ENCODE measurements at places on chromosomes 1 and 21.
A peak's percentile ranks its signal among the peaks of the same experiment; 100 is the strongest.

DNA sequence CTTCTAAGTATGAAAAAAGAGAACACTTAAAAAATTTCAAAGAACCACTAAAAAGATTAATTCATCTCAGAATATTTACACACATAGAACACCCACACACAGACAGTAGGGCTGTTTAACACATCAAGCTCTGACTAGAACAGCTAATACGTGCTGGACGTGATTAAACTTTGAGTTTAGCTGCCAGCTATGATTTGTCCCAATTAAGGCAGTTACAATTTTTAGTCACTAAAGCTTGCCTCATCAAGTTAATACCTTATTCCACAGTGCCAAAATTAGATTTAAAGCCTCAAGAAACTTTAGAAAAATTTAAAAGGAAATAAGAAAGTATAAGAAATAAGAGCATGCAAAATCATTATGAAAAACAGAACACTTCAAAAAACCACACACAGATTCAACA, 18.9 kb downstream of the SLC16A1 start:
- no peak for DNase-seq

- no peak for DNase-seq
Observed at GRCh38 chr1:209202830-209203532, 380.5 kb upstream of the CAMK1G start.

GRCh38 chr21:41932576-41933312, 21.1 kb downstream of the C2CD2 start:
- no peak for DNase-seq

- no peak for DNase-seq
Observed at GRCh38 chr1:14082331-14082730, 382.3 kb downstream of the PRDM2 start.

GRCh38 chr1:116824631-116825206, 70.5 kb downstream of the CD2 start:
- DNase-seq, result no peak

DNA sequence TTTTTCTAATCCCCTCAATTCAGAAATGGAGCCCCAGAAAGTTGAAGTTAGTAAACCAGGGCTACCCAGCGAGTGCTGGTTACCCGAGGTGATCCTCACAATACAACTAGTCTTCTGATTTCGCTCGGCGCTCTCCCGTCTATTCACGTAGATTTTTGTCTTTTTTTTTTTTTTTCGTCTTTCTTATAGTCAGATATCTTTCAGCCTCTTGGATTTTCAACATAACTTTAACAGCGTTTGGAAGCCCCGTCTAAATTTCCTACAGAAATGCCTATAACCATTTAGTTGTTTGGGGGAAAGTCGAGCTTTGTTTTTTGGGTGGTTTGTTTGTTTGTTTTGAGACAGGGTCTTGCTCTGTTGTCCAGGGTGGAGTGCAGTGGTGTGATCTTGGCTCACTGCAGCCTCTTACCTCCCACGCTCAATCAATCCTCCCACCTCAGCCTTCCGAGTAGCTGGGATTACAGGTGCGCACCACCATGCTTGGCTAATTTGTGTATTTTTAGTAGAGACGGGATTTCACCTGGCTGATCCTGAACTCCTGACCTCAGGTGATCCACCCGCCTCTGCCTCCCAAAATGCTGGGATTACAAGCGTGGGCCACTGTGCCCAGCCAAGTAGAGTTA, 818 bp upstream of the TMEM50B start:
- DNase-seq, result no peak

DNA sequence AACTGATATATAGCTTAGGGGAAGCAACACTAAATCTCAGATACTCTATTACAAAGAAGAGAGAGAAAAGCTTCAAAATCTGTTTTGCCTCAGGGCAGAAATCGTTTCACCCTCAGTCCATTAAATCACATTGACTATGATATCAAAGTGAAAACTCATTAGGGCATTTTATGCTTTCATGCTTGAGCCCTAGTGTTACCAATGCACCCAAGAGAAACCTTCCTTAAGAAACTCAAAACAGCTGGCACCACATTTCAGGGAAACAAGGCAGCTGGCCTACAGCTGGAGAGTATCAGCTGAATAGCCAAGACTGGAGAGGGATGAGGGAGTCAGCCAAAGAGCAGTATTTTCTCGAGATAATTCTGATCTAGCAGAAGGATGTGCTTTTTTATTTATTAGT, 14.9 kb downstream of the COLGALT2 start:
- DNase-seq, result no peak

DNA sequence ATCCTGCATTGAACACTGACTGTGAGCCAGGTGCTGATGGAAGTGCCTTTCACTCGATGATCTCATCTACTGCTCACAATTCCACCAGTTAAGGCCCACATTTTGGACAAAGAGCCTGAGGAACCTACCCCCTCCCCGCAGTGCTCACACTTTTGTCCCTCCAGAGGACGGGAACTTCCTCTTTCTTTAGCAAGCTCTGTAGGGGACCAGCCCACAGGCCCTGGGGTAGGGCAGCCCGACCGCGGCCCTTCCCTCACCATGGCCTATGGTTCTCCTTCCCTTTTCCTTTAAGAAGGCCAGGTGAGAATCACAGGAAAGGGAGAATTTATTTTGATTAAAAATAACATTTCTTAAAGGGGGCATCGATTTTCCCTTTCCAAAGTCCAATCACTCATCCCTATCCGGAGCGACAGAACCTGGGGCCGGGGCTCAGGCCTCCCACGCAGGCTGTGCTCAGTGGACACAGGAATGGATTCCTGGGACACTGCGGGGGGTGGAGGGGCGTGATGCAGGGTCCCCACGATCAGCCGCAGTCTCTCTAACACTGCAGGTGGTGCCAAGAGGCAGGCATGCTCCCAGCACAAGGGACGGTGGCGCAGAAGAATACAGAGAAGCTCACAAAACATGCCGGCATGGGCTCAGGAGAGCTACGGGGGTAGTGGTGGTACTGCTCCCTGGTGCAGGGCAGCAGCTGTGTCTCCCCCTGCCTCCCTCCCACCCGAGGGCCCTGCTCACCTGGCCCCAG, 8.9 kb upstream of the KCNE1 start:
- DNase-seq, result no peak

DNA sequence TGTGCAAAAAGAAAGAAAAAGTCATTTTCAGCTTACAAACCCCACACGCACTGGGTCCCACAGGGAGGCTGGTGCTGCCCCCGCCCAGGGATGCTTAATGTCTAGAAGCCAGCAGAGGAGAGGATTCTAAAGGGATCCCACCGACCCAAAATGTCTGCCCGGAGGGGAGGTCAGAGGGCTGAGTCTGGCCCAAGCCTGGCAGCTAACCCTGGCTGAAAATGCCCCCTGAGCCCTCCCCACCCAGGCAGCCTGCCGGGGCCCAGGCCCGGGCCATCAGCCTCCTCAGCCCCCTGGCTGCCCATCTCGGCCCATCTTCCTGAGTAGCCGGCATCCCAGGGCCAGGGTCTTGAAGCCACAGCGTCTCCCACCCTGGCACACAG, 33.5 kb downstream of the ACOT7 start:
- no peak for DNase-seq

GRCh38 chr1:2067981-2068380, 17.8 kb downstream of the PRKCZ start:
- DNase-seq, result no peak

DNA sequence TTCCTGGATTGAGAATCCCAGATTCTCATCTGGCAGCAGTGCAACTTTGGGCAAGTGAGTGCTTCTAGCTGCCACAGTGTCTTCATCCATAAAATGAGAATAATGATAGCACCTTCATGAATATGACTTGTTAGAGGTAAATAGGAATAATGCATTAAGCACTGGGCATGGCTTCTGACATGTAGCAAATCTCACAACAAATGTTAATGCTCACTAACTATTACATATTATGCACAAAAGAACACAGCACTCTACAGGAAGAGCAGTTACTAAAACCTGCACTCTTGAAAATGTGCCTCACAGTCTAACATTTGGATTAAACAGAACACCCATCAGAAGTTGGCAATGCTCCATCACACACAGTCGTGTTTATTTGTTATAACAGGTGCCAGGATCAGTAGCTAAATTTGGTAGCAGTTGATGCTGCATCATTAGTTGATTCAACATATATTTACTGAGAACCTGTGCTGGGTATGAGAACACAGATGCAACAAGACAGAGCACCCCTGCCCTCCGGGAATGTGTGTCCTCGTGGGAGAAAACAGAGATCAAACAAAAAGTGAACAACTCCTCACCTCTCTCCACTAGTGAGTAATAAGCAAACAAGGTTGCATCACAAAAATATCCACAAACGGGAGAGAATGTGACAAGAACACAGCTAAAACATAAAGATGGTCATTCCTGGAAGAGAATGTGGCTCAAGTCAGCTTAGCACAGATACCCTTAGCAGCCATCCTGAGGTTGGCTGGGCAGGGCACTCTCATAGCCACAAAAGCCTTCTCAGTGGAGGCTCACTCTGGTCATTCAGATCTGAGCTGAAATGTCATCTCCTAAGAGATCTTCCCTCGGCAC, 26.2 kb upstream of the LBR start:
- DNase-seq, result no peak

- peak; percentile 38 for DNase-seq
Observed at GRCh38 chr1:91876040-91876470, 9.9 kb downstream of the TGFBR3 start.

GRCh38 chr1:99814373-99814900, 35.7 kb upstream of the AGL start:
- DNase-seq, result no peak

- no peak for DNase-seq
Observed at GRCh38 chr1:212485913-212486618, 53.3 kb downstream of the NENF start.

GRCh38 chr1:156697481-156697880, 7.9 kb downstream of the CRABP2 start:
- no peak for DNase-seq

DNA sequence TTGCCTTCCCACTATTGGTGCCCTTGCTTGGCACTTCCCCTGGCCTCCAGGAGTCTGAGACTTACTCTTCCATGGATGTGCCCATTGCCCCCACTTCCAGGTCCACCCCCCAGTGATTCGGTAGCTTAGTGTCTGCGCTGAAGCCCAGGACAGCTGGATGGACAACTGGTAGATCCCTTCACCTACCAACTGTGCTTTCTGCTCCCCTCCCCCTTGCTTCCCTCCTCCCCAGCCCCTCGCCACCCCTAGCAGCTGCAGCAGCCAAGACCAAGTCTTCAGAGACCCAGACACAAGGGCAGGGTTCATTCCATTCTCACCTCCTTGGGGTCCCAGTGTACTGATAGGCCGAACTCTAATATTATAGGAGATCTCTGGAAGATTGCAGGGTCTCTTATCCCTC, 6.9 kb downstream of the LMNA start:
- no peak for DNase-seq

DNA sequence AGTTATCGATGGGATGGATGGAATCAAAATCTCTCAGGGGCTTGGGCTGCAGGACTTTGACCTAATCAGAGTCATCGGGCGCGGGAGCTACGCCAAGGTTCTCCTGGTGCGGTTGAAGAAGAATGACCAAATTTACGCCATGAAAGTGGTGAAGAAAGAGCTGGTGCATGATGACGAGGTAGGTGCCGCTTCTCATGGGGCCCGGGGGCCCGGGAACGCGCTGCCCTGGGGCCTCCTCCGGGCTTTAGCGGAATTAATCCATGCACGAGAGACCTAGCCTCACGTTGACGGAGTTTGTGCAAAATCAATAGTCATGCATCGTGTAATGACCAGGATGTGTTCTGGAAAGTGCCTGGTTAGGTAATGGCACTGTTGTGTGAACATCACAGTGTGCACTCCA, 43.8 kb downstream of the FAAP20 start:
- DNase-seq, result no peak

DNA sequence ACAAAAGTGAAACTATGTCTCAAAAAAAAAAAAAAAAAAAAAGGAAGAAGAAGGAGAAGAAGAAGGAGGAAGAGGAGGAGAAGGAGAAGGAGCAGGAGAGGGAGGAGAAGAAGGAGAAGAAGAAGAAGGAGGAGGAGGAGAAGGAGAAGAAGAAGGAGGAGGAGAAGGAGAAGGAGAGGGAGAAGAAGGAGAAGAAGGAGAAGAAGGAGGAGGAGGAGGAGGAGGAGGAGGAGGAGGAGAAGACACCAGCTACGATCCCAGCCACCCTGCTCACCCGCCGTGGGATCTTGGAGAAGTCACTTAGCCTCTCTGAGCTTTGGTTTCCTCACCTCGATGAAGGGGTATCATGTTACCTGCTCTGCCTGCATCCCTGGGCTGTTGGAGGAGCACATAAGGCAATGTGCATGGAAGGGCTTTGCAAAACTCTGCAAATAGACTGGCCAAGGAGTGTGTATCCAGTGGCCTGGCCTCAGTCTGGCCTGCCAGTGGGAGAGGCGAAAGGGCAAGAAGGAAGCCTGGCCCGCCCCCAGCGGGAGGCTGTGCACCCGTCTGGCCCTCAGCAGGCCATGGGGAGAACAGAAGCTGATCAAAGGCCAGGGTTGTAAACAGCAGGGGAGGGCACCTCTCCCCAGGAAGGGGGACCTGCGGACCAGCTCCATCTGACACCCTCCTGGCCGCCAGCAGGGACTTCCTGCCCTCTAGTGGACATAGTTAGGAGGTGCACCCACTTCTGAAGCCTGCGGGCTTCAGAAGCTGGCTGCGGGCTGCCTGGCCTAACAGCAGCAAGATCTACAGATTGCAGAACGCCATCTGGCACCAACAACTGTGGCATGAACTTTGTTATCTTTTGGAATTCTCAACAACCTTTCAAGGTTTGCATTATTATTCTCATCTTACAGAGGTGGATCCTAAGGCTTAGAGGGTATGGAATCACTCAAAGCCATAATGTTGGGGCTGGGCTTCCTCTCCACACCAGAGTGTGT, 19.2 kb upstream of the CDK18 start:
- no peak for DNase-seq

DNA sequence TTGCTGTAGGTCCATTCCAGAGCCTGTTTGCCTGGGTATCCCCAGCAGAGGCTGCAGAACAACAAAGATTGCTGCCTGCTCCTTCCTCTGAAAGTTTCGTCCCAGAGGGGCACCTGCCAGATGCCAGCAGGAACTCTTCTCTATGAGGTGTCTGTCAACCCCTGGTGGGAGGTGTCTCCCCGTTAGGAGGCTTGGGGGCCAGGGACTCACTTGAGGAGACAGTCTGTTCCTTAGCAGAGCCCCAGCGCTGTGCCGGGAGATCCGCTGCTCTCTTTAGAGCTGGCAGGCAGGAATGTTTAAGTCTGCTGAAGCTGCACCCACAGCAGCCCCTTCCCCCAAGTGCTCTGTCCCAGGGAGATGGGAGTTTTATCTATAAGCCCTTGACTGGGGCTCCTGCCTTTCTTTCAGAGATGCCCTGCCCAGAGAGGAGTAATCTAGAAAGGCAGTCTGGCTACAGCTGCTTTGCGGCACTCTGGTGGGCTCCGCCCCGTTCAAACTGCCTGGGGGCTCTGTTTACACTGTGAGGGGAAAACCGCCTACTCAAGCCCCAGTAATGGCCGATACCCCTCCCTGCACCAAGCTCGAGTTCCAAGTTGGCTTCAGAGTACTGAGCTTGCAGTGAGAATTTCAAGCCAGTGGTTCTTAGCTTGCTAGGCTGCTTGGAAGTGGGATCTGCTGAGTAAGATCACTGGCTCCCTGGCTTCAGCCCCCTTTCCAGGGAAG, 8.7 kb upstream of the SLC25A24 start:
- no peak for DNase-seq

- no peak for DNase-seq
Observed at GRCh38 chr1:208850442-208850841, 606.3 kb upstream of the PLXNA2 start.

Data from stimulated activated CD8-positive, alpha-beta memory T cell treated with anti-CD3 and anti-CD28 coated beads, Interleukin-7, amount 100 ng/mL, for 4 hours (primary cell).